ENCODE measurements at places on chromosomes 3 and 15.
A peak's percentile ranks its signal among the peaks of the same experiment; 100 is the strongest.

- DNase-seq = no peak
These were observed 22.8 kb downstream of the GAP43 start for GRCh38 chr3:115646027-115646690.

DNA sequence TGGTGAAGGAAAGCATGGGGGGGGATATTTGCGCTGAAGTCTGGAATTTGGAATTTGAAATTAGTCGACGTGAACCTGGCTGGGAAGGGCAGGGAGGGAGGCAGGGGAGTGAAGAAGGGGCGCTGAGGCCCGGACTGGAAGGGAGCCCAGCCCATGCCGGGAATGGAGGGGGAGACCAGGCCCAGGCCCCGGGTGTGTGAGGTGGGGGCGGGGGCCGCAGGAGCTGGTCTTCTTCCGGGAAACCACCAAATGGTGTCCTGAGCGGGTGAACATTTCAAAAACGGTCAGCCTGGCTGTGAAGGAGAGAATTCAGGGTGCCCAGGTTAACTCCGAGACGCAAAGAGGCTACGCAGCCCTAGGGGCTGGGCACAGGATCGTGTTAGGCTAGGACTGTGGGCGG lies 497 bp upstream of the PRR20G start:
- no peak for DNase-seq

DNA sequence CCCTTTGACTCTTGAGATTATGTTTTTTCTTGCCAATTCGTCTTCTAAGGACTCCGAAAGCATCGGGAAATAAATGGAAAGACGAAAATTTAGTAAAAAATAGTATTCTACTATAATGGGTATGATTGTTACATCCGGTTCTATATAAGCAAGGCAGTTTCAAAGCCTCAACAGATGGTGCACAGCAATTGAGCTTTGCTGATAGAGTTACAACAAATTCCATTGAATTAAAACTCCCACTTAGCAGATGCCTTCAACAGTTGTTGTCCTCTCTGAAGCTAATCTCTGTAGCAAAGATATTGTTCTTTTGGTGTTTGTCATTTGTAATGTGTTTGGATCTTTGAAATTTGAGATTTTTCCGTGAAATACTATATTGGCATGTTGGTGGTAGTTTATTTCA lies 16.1 kb upstream of the GHSR start:
- DNase-seq = no peak

DNA sequence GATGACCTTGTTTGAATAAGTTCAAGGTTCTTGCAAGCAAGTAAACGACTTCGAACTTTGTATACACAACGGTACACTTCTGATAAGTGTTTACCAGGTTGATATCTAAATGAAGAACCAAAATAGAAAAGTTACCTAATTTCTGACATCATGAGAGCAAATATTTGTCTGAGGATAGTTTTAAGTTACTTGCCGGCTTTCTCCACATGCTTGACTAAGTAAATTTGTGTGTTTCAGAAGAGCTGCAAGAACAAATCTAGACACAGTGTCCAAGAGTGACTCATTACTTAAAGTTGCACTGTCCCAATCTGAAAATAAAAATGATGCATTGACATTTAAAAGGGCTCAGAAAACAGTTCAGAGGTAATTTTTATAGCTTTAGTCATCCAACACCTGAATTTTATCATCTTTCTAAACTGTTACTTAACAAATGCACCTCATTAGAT lies 115.1 kb downstream of the HERC1 start:
- DNase-seq = no peak

DNA sequence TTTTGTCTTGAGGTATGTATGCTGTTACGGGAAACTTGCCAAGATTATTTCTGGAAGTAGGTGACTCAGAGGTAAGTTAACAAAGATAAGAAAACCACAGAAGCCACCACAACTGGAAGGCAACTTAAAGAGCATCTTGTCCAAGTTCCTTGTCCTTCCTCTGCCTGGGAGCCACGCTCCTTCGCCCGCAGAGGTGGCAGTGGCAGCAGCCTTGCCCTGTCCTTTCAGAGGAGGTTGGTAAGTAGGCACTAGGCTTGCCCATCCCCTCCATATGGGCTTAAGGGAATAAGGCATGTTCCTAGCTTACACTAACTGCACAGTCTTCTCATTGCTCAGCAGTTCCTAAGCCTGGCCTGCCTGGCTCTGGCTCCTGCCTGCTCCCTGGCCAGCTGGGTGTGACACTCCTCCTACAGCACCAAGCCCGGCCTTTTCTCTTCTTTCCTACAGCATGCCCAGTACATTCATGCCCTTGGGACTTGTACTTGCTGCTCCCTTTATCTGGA lies 48.0 kb upstream of the RAB6B start:
- peak; percentile 63 for DNase-seq

DNA sequence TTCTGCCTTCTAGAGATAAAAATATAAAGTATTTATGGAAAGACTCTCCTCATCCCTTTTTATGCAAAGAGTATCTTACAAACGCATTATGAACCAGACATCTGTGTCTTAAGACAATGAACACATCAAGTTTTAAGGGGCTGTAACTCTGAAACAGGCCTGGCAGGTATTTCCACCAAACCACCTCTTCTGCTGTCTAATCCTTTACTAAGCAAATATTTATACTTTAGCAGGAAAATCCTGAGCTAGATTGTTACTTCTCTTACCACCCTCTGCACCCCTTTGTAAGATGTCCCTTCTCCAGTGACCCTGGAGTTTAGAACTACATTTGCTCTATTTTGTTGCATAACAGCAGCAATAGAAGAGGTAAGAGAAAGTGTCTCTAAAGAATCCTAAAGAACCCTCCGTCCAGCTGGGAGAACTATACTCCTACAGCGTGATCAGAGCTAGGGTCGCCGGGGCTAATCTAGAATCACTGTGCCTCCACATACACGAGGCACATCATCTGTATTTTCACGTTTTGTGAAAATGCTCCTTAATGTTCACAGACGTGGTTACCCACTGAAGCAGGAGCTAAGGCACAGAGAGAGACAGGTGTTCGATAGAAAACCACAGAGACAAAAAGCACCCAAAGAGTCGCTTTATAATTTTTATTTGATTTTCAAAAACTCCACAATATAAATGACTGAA lies 129.6 kb downstream of the FOXP1 start:
- no peak for DNase-seq

- peak; percentile 14 for DNase-seq
These were observed 26.6 kb upstream of the KY start for GRCh38 chr3:134677196-134677986.

- no peak for DNase-seq
These were observed 8.8 kb downstream of the EIF2AK4 start for GRCh38 chr15:39942753-39943150.

DNA sequence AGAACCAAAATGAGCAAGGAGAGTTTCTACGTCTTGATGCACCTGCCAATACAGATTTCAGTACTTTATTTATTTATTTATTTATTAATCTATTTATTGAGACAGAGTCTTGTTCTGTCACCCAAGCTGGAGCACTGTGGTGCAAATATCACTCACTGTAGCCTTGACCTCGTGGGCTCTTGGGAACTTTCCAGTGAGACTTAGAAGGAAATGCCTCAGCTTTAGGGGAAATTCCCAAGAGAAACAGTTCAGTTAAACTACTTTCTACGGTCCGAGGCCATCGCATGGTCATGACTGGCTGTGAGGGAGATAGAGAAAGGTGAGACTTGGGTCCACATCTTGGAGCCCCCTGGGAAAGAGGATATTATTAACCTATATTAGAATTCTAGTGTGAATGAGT lies 47.0 kb upstream of the HERC1 start:
- DNase-seq = no peak

- no peak for DNase-seq
These were observed 1.7 kb downstream of the FBXO40 start for GRCh38 chr3:121594850-121595249.

GRCh38 chr3:134642445-134643149 lies 8.2 kb downstream of the KY start:
- DNase-seq = no peak

GRCh38 chr15:91289324-91289723 lies 189.3 kb downstream of the SV2B start:
- DNase-seq = peak; percentile 7

- DNase-seq = peak; percentile 62
These were observed 163.3 kb downstream of the CD47 start for GRCh38 chr3:107927361-107928083.

- DNase-seq = peak; percentile 83
These were observed 58.5 kb downstream of the LPP start for GRCh38 chr3:188212308-188212969.

- no peak for DNase-seq
These were observed 170.6 kb downstream of the TBL1XR1 start for GRCh38 chr3:177026505-177027277.

DNA sequence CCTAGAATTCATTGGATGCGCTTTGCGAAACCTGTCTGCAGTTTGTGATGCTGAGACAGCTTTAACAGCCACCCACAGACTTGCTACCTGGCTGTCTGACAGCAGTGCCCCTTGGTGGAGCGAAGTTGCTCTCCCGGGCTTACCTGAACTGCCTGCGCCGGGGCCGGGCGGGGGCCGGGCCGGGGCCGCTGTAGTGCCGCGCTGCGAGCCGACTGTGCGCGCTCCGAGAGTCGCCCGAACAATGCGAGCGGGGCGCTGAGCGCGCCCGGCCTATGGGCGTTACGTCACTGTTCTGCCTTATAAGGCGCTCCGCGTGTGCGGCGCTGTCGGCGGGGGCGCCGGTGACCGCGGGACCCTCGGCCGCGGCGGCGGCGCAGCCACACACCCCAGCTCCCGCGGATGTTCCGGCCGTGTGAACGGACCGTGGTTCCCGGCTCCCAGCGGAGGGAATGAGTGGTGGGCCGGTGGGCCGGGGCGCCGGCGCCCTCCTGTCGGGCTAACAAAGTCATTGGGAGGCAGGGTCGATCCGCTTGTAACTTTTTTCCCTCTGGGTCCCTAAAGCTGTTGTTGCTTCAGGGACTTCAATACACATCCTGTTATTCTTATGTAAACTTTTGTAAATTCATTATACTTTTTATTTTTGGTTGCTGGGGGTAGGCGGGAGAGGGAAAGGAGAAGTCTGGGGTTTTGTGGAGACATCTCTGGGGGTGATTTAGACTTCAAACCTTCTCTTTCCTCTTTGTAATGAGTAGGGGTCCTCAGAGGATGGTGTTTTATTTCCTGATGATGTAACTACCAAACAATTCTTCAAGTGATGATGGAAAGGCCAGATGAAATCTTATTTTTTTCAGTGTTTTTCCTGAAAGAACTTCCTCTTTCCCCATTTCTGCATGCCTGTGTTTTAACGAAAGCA lies 58.5 kb downstream of the CMSS1 start:
- DNase-seq = peak; percentile 36

DNA sequence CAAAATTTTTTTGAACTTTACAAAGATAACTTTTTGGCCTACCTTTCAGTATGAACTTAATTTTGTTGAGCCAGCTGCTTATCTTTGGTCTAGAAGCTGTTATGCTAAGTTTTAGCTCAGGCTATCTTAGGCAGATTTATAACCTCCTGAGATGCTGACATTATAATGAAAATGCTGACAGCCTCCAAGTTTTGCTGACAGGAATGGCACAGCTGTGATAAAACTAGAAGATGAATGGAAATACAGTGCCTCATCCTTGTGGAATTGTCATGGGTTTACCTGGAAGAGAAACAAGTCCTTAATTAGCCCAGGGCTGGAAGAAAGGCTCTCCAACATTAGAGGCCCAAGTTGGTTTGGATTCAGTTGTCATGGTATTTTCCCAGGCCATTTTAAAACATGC lies 123.3 kb downstream of the OXSM start:
- no peak for DNase-seq

DNA sequence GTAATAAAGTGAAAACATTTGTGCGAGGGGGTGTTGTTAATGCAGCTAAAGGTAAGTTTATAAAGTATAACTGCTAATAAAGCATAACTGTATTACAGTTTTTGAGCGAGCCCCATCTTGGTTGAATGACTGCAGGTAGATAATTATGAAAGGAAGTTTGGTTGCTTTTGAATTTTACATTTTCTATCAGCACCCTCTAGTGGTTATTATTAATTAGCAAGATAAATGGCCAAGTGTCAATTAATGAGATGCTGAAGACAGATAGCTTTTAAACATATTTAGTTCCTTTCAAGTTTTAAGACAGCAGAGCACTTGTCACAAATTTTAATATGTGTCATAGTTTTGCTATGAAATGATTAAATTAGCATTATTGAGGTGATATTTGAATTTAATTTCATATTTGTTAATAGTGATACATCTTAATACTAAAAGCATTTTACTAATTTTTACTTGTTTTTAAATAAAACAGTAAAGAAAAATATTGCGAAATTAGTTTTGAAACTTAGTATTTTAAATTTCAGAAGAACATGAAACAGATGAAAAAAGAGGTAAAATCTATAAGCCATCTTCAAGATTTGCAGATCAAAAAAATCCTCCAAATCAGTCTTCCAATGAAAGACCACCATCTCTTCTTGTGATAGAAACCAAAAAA lies 15.1 kb downstream of the U2SURP start:
- no peak for DNase-seq

DNA sequence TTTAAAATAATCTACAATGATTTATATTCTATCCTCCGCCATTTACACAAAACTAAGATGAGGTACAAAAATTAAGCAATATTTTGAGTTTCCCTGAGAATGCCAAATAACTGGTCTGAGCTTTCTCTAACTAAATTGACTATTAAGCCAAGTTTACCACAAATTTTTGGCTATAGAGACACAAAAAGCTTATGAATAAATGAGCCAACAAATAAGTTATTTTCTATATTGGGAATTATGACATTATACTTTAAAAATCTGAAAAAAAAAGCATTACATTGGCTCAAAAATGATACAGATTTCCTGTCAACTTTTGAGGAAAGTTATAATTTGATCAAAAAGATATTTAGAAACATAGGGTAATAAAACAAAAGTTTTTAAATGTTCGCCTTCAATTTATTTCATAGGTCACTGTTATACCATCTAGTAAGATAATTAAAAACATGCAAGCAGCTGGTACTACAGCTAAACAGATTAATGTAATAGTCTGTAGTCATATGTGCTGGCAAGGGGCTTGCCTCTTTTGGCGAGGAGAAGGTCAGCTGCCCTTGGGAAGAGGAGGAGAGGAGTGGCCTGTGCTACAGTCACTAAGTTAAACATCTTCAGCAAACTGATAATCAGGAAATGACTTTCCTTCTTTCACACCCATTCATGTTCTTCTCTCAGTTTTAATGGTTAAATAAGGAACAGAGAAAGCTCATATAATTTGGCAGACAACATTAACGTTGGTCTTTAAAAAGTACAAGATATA lies 318.5 kb downstream of the TBC1D5 start:
- no peak for DNase-seq

GRCh38 chr15:55764398-55764797 lies 21.4 kb upstream of the PRTG start:
- peak; percentile 38 for DNase-seq

DNA sequence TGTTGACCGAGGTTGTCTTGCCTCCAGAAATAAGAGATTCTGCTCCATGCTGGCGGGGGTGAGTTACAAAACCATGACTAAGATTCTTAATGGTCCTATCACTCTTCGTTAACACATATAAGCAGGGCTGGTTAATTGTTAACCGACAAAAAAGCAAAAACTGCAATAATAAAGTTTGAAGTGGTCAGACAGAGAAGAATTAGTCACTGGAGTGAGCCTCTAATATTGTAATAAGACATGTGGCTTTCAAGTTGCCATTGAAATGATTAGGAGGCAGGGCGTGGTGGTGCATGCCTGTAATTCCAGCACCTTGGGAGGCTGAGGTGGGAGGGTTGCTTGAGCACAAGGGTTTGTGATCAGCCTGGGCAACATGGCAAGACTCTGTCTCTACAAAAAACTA lies 78.4 kb upstream of the NR2F2 start:
- no peak for DNase-seq

- DNase-seq = no peak
These were observed 20.9 kb downstream of the LINGO1 start for GRCh38 chr15:77611767-77612166.
